ENCODE measurements at places on chromosomes 7 and 10.
A peak's percentile ranks its signal among the peaks of the same experiment; 100 is the strongest.

- DNase-seq: no peak
These were observed 1.3 kb upstream of the NAPEPLD start for GRCh38 chr7:103150192-103150591.

- no peak for DNase-seq
These were observed 66.6 kb upstream of the ZNF479 start for GRCh38 chr7:57198801-57199200.

- no peak for DNase-seq
These were observed 179.6 kb downstream of the ADK start for GRCh38 chr10:74330646-74331045.

- DNase-seq: no peak
These were observed 699.1 kb downstream of the SUGCT start for GRCh38 chr7:40833888-40834234.

- DNase-seq: no peak
These were observed 19.1 kb downstream of the ADAM12 start for GRCh38 chr10:126369125-126369710.

- DNase-seq: no peak
These were observed 487.6 kb upstream of the ZMIZ1 start for GRCh38 chr10:78581133-78581694.

- no peak for DNase-seq
These were observed 177.6 kb downstream of the GALNT11 start for GRCh38 chr7:152203095-152203494.

DNA sequence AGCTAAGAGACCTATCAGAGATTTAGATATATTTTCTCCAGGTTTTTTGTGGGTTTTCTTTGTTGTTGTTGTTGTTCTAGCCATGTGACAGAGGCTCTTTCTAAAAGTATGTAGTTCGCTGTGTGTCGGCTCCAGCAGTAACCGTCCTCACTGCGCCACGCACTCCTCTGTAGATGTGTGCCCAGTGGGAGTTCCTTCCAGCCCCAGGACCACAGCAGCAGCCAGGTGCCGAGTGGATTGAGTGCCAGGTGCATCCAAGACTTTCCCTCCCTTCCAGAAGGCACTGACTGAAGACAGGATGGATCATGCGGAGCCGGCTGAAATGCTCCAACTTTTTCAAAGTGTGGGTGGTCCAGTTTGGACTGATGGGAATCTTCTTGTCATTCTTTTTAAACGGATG lies 31.8 kb downstream of the WDR86 start:
- DNase-seq: no peak

DNA sequence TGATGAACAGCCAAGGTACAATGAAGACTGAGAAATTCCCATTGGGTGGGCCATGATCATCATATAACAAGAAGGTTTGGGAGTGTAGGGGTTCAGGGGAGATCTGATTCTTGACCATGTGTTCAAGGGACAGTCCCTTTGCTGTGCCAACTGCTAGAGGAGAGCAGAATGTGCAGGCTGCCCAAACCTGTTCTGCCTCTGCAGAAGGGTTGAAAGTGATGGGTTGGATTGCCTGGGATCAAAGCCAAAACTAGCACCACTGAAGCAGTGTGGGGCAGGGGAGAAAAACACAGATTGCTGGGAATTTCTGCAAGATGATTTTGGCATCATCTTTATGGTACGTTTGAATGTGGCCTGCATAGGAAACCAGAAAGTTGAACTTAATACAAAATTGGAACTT lies 303.9 kb downstream of the OTUD1 start:
- no peak for DNase-seq

DNA sequence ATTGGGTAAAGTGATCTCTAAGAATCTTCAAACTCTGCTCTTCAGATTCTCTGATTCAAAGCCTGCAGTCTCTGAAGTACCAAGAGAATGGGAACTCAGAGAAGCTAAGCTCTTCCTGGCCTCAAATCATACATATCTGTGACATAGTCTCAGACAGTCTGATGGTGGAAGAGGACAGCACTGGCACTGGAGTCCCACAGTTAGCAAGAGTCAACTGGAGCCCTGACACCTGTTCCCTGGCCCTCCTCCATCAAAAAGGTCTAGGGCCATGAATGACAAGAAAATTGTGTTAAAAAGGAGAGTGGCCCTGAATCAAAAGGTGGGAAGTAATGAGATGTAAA lies 37.7 kb downstream of the PRSS2 start:
- DNase-seq: no peak

DNA sequence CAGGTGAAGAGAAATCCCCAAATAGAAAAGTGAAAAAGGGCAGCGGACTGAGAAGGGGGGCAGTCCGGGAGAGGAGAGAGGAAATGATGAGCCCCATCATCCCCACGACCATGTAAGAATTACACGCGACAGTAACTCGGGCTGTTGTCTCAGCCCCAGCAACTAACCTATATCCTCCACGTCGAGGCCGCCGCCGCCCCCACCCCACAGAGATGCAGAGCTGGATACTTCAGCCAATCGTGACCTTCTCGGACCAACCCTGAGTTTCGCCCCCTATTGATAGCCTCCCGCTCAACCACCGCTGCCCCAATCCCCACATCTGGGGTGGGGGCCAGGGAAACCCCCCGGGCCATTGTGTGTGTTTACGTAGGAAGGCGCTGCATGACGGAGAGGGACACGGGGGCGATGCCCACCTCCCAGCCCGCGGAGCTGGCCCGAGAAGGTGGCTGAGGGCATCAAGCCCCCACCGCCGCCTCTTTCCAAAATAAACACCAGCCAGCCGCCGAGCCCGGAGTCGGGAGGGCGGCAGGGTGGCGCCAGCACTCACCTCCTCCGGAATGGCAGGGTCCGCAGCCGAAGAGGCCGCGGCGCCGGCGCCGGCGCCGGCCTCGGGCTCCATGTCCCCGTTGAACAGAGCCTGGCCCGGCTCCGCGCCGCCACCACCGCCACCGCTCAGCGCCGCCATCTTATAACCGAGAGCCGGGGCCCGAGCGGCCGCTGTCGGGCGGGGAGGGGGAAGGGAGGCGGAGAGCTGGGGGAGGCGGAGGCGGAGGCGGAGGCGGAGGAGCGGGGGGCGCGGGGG lies 509 bp downstream of the BRAF start:
- DNase-seq: peak; percentile 47

- peak; percentile 44 for DNase-seq
These were observed at the start of gene TRRAP for GRCh38 chr7:98878365-98879197. Gene TRRAP (plus strand): TSS chr7:98878532. CDS start chr7:98881151, 2,619 bp downstream.

DNA sequence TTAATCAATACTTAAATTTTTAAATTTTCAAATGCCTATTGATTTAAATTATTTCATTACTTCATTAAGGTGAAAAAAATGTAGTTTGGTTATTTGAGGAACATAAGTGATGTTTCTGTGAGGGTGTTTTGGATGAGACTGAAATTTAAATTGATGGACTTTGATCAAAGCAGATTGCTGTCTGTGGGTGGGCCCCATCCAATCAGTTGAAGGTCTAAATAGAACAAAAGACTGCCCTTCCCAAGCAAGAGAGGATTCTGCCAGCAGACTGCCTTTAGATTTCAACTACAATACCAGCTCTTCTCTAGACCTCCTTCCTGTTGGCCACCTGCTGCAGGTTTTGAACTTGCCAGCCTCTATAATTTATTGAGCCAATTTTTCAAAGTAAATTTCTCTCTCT lies 14.5 kb upstream of the GPR37 start:
- no peak for DNase-seq

GRCh38 chr7:32072397-32072796 lies 2.2 kb upstream of the PDE1C start:
- DNase-seq: no peak

- DNase-seq: no peak
These were observed 33.4 kb downstream of the SP4 start for GRCh38 chr7:21461282-21461681.

DNA sequence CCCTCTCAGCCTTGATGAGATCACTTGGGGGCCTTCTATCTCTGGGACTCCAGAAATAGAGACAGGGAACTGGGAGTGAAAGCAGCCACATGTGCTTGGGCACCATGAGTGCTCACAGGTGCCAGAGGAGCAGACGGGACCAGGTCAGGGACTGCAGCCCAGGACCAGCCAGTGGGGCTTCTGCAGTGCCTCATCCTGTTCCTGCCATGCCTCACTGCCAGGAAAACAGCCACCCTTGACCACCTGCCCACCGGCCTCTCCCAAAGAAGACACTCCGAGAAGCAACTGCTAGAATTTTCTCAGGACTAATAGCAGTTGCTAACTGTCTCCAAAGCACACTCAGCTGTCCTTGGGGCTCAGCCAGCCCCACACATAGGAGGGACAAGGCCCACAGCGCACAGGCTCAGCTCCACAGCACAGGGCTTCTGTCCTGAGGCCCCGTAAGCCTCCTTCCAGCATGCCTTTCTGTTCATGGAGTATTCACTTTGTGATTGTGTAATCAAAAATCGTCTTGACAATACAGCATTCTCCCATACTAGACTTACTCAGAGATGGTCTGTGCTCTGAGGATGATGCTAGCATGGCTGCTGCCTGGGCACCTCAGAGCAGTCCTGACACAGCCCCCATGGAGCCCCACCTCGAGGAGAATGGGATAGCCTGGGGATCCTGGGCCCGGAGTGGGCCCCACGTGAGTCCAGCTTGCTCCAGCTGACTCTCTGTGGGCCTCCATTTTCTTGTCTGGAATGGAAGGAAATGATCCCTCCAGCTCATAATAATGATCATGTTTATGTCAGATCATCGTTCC lies 115.7 kb upstream of the RET start:
- no peak for DNase-seq

DNA sequence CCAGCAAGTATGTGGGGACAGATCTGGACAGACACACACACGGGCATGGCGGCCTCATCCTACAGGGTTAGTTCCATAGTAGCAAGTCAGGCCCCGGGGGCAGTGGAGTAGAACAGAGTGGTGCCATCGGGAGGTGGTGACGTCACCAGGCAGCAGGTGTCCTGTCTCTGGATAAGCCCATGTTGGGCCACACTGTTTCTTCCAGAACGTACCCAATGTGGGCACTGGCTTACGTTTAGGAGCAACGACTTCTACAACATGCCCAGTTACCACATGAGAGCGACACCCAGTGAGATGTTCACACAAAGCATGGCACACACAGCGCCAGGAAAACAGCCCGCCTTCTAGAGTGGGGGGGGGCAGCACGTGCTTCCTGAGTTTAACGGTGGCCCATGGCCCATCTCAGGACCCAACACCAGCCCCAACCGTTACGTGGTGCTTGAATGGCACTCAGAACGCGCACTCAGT lies 67.8 kb downstream of the CTBP2 start:
- no peak for DNase-seq

DNA sequence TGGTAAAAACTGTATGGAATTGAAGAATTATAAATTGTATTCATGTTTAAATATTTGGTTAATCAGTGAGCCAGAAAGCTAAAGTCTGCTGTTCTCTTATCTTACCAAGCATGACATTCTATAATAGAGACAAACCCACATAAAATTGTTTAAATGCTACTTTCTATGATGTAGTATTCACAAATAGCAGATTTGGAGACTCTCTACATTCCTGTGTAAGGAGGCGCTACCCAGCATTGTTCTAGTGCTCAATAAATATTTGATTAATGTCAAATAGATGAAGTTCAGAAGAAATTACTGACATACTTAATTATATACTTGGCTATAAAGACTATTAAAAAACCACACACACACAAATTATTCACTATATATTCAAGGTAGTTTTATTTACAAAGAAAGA lies 49.8 kb downstream of the DOCK4 start:
- DNase-seq: no peak

- DNase-seq: no peak
These were observed 843.6 kb downstream of the PCDH15 start for GRCh38 chr10:53957401-53957800.

DNA sequence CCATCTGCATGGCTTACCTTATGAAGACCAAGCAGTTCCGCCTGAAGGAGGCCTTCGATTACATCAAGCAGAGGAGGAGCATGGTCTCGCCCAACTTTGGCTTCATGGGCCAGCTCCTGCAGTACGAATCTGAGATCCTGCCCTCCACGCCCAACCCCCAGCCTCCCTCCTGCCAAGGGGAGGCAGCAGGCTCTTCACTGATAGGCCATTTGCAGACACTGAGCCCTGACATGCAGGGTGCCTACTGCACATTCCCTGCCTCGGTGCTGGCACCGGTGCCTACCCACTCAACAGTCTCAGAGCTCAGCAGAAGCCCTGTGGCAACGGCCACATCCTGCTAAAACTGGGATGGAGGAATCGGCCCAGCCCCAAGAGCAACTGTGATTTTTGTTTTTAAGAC lies 12.4 kb downstream of the DUSP5 start:
- DNase-seq: no peak

GRCh38 chr7:904847-905246 lies 28.5 kb downstream of the GET4 start:
- DNase-seq: no peak

GRCh38 chr10:78924319-78925003 lies 144.3 kb upstream of the ZMIZ1 start:
- DNase-seq: no peak

- peak; percentile 59 for DNase-seq
These were observed 37.0 kb upstream of the IL15RA start for GRCh38 chr10:6014241-6014761.

GRCh38 chr10:37856881-37857286 lies 526 bp downstream of the ZNF248 start:
- DNase-seq: peak; percentile 14

All from inflammatory macrophage (primary cell).